ENCODE measurements at places on chromosomes 4 and X. TPM values are rescaled to one million over a fixed set of nuclear protein-coding genes. Genes with fewer than 3 reads are reported as not detected.

GRCh38 chr4:16824278-16824806 lies 74.1 kb downstream of the LDB2 start:
- no peak for DNase-seq

GRCh38 chr4:55330241-55330640 lies 15.8 kb upstream of the SRD5A3 start:
- DNase-seq: no peak

DNA sequence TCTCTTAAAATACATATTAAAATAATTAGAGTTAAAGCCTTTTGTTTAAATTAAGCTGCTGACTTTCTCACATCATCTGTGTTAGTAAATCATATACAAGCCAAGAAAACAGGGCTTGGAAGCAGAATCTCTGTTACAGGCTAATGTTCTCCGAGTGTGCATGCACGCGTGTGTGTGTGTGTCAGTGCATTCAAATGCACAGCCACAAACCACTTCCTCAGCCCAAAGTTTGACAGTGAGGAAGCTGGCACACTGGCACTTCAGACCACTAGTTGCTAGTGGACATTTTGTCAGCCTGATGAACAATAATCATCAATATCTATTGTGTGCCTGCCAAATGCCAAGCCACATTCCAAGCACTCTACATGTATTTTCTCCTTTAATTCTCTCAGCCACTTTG lies 5.6 kb downstream of the MAOB start:
- DNase-seq: no peak

DNA sequence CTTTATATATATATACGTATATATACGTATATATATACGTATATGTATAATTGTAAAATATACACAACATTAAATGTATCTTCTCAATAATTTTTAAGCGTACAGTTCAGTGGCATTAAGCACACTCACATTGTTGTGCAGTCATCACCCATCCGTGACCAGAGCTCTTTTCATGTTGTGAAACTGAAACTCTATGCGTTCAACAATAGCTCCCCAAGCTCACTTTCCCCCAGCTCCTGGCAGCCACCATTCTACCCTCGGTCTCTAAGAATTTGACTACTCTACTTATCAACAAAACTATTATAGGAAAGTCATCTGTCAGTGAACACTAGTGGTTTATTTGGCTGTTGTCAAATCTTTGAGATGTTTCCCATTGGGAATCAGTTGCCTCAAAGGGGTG lies 621.8 kb upstream of the GALNT7 start:
- DNase-seq: no peak

PCSK1N gene
- total RNA-seq: not detected

NUP62CL gene
- total RNA-seq: 18.3 TPM

Data from Karpas-422 (cell line).